ENCODE measurements at places on chromosomes 2 and 18.

DNA sequence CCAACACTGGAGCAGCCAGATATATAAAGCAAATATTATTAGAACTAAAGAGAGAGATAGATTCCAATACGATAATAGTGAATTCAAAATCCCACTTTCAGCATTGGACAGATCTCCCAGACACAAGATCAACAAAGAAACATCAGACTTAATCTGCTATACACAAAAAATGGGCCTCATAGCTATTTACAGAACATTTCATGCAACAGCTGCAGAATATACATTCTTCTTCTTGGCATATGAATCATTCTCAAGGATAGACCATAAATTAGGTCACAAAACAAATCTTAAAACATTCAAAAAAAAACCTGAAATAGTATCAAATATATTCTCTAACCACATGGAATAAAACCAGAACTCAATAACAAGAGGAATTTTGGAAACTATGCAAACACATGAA is 23.8 kb upstream of the BAZ2B start:
- no peak for DNase-seq

- no peak for DNase-seq
Observed at GRCh38 chr2:174334278-174334715, 457 bp upstream of the SP9 start.

GRCh38 chr2:28084564-28084963 is 194.0 kb downstream of the BABAM2 start:
- no peak for DNase-seq

- no peak for DNase-seq
Observed at GRCh38 chr18:25592804-25593360, 240.9 kb upstream of the ZNF521 start.

DNA sequence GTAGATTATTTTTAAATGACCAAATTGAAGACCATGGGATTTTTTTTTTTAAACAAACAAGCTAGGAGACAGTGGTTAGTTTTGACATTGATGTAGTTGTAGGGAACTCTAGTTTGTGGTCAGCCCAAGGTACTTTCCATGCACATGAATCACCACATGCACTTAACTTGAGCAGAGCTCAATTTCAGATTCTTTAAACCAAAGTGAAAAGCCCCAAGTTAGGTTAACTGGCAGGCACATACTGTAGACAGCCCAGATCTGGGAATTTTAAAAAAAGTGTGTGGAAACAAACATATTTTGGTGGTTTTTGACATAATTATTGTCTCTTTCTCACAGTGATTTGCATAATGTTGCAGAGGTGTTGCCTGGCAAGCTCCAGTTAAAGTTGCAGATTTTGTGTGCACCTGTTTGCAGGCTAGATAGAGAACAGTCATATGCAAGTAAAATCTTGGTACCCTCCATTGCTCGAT is 88.4 kb downstream of the BCL2L11 start:
- peak; percentile 19 for DNase-seq

DNA sequence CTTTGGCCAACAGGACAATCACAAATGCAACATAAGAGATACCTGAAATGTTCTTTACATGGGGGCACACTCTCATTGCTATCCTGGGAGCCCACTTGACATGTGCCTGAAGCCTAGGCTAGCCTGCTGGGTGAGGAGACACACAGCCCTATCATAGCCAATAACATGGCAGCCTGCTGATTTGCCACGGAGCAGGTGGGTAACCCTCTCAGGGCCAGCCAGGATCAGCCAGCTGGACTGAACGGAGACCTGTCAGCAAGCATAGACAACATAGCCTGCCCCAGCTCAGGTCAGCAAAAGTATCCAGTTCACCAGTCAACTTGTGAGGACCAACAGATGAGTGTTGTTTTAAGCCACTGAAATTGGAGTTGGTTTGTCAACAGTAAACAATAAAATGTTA is 566.5 kb downstream of the DCDC2C start:
- DNase-seq: no peak

DNA sequence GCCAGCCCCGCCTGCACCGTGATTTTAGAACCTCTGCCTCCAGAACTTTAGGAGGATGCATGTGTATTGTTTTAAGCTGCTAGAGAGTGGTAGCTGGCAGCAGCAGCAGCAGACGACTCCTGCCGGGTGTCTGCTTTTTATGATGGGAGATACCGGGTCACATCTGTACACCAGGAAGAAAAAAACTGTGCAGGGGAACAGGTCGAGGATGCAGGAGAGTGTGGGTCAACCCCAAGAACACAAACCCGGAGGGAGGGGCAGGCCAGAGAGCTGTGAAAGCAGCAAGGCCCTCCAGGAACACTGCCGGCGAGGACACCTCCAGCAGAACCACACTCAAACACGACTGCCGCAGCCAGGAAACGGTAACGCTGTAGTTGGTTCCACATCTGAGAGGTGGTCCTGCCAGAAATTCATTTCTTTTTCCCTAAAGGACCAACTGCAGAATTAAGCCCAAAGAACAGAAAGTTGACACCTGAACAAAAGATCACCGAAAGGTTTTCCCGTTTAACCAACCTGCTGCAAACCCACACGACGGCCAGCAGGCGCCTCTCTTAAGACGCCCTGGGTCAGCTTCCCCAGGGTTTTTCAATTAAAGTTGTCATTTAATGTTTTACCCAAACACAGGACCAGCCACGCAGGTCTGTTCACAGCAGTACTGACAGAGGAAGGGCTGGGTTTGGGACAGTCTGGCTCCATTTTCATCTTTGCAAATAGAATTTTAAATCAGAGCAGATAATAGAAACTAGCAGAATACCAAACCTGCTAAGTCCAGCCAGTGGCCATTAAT is 60.5 kb downstream of the NDUFA10 start:
- DNase-seq: no peak

GRCh38 chr2:56244911-56245530 is 61.2 kb downstream of the CCDC85A start:
- no peak for DNase-seq

GRCh38 chr2:40034198-40034597 is 255.1 kb upstream of the THUMPD2 start:
- no peak for DNase-seq

DNA sequence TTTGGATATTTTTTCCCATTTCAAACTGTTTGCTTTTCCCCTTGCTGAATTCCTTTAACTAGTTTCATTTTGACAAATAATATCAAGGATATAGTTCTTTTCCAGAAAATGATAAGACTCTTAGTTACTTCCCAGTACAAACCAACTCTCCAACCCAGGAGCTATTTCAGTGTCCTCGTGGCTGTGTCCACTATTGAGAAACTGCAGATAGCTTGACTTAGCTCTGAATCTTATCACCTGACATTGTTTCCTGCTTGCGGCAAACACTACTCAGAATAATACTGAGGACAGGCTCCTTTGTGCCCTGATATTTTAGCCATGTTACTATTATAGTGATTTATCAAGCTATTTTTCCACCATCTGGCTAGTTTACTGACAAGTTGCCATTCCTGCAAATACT is 74.6 kb downstream of the KLF7 start:
- DNase-seq: no peak

GRCh38 chr18:58578321-58578720 is 50.6 kb downstream of the ALPK2 start:
- DNase-seq: no peak

DNA sequence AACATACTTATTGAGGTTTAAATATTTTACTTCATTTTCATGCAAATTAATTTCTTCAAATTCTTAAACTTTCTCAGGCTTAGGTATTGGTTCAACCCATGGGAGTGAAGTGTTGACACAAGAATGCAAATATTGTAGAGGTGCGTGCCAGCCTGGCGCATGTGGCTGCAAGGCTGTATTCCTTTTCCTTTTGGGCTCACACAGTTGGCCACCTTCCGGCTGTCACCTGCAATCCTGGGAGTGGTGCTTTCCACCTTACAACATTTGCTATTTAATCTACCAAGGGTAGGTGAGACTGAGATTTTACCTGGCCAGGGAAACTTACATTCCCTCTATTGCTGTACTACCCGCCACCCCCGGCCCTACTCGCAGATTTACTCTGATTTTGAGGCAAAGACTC is 141.1 kb downstream of the DCC start:
- no peak for DNase-seq

GRCh38 chr2:148814143-148814859 is 60.7 kb upstream of the KIF5C start:
- no peak for DNase-seq

- no peak for DNase-seq
Observed at GRCh38 chr18:25223211-25223610, 128.8 kb downstream of the ZNF521 start.

DNA sequence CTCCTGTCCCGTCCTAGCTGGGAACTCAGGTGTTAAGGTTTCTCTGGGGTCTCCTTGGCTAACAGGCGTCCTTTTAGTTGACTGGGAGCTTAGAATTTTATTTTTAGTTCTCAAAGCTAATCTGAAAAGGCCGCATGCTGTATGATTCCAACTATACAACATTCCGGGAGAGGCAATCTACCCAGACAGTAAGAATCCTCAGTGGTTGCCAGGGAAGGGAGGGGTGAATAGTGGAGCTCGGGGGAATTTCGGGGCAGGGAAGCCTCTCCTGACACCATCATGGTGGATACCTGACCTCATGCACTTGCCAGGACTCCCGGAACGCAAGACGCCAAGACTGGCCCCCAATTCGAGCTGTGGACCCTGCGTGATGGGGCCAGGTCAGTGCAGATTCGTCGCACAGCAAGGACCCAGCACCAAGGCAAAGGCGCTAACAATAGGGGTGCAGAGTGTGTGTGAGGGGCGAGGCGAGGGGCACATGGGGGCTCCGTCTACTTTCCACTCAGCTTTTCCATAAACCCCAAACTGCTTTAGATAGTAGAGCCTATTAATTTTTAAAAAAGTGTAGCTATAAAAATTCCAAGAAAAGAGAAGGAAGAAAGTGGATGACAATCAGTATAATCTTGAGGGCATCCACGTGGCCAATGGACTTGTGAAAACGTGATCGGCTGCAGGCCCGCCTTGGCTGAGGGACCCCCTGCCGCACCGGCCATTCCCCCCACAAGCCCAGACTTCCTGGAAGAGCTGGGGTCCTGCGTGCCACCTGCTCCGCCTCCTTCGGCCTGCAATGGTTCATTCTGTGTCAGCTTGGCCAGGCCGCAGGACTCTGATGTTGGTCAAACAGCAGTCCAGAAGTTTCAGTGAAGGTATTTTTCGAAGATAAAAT is 17.3 kb downstream of the PDCD1 start:
- no peak for DNase-seq

DNA sequence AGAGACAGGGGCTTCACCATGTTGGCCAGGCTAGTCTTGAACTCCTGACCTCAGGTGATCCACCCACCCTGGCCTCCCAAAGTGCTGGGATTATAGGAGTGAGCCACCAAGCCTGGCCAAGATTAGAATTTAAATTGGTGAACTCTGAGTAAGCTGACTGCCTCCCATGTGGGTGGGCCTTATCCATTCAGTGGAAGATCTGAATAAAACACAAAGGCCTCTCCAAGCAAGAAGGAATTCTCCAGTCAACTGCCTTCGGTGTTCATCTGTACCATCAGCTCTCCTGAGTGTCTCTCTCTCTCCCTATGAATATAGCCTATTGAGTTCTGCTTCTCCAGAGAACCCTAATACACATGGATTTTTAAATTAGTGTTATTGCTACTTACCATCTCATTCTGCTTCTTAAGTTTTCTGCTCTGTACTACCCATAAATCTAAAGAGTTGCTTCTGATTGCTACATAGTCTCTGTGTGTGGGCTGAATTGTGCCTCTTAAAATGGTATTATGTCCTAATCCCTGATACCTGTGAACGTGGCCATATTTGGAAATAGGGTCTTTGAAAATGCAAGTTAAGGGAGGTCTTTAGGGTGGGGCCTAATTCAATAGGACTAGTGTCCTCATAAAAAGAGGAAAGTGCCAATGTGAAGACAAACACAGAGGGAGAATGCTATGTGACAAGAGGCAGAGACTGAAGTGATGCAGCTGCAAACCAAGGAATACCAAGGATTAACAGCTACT is 36.3 kb downstream of the FBXO11 start:
- no peak for DNase-seq

DNA sequence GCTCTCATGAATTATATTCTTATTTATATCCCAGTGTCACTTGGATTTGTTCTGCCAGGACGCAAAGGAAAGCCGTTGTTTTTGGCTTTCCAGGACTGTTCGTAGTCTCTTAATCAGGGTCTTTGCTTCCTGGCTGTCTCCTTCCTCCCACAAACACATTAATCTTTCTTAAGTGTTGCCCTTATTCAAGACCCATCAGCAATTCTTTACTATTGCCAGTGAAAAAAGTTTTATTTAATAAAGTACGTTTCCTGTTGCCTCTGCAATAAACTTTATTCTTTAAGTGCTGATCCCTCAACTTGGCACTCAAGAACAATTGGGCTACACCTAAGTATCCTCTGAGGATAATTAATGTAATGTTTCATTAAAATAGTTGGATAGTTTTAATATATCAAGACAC is 68.3 kb upstream of the CYP20A1 start:
- no peak for DNase-seq

- DNase-seq: no peak
Observed at GRCh38 chr2:19667536-19667949, 234.2 kb downstream of the TTC32 start.

- no peak for DNase-seq
Observed at GRCh38 chr2:112065486-112065885, 10.4 kb downstream of the TMEM87B start.

DNA sequence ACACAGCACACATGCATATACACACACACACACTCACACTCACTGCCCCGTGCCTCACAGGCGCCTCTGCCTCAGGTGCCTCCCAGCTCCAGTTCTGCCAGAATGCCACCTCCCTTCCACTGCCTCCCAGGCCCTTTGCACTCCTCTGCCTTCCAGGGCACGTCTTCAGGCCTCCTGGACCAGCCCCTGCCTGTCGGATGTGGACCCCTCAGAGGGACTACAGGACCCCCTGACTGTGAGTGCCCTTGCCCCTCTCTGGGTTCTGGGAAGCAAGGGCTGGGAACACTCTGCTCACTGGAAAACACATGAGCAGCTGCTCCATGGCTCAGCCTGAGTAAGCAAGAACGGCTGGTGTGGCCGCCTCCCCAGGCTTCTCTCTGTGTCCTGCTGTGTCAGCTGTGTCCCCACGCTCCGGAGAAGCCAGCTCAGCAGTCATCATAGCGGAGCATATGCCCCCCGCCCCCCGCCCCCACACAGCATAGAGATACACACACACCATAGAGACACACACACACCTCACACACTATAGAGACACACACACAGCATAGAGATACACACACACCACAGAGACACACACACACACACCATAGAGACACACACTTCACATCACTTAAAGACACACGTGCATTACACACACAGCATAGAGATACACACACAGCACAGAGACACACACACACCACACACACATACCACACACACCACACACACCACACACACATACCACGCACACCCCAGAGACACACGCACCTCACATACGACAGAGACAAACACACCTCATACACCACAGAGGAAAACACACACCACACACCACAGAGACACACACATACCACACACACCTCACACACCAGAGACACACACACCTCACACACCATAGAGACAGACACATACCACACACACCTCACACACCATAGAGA is 271.3 kb downstream of the CYRIA start:
- no peak for DNase-seq

DNA sequence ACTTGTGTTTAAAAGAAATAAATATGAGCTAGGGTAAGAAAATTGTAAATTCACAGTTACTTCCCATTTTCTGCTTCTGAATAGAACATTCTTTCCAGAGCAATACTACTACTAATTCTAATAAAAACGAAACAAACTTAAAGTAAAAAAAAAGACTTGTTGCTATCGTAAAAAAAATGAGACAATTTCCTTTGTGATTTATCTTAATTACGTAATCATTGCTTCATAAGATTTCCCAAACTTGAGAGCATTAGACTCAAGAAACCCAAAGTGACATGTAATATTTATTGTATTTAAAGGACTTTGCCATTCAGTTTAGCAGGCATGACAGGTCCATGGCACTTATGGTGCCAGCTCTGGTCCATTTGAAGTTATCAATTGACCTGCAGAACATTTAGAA is 153.8 kb downstream of the AQP4 start:
- no peak for DNase-seq

- DNase-seq: no peak
Observed at GRCh38 chr2:64700133-64700809, 46.6 kb upstream of the SERTAD2 start.
